ENCODE measurements at places on chromosomes 2 and 18.

GRCh38 chr2:68942827-68943226 is 9.9 kb downstream of the GKN2 start:
- DNase-seq, result no peak

DNA sequence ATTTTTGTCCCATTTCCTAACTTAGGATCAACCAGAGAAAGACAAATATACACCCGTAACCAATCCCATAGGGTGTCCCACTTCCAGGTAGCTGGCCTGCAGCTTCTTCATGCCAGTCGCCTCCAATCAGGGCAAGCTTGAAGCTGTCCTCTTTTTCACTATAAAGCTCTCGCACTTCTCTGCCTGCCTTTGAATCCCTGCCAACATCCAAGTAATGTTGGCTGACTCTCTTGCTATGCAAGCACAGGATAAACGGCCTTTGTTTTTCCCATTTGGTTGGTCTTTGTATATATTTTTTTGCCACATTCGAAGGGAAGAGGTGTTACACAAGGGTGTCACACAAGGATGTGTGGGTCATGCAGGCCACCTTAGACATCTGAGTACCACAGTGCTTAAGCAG is 388.8 kb downstream of the CBLN2 start:
- no peak for DNase-seq

DNA sequence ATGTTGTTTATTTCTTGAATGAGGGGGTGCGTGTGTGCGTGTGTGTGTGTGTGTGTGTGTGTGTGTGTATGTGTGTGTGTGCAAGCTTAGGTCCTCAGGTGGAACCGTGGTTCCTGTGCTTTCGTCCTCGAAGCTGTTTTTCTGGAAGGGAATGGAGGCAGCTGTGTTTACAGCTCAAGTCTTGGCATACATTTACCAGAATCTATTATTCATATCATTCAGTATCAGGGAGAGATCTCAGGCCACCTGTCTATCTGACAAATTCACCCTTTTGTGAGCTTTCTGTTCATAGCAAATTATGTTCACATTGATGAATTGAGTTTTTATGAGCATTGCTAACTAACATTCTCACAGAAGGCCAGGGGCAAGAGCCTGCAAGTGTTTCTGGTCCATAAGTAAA is 550.4 kb downstream of the ARHGAP15 start:
- DNase-seq, result peak; percentile 57

- no peak for DNase-seq
Observed at GRCh38 chr2:56211048-56211447, 27.3 kb downstream of the CCDC85A start.

DNA sequence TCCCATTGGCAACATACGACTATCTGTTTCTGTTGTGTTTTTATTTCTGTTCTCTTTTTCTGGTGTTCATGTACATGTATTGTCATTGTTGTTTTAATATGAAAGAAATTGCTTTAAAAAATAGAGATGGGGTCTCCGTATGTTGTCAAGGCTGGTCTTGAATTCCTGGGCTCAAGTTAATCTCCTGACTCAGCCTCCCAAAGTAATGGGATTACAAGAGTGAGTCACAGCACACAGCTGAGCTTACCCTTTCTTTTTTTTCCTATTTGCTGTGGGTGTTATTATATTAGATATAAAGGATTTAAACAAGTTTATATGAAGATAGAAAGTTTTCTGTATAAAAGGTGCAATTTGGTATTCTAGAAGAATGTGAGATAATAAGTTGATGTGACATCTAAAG is 554.6 kb downstream of the DSC3 start:
- no peak for DNase-seq

GRCh38 chr18:2442726-2443275 is 128.5 kb downstream of the METTL4 start:
- no peak for DNase-seq

DNA sequence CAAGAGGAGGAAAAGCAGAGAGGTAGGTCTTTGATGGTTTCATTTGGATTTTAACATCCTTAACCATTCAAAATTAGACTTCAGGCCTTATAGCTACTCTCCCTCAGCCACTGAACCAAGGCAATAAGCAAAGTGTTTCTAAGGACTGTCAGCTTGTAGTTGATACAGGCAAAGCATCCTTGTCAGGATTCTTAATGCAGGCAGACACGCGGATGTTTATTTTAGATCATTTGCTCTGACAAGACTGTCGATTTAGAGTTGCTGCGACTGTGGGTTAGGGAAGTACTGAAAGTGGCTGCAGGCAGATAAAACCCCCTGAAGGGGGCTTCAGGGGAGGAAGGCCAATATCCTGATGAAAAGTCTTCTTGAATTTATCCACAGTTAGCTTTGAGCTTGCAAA is 46.6 kb downstream of the CDH20 start:
- no peak for DNase-seq

- no peak for DNase-seq
Observed at GRCh38 chr18:48934415-48934722, 16.4 kb downstream of the SMAD7 start.

GRCh38 chr18:59900222-59901128 is 679 bp downstream of the PMAIP1 start:
- peak; percentile 54 for DNase-seq

DNA sequence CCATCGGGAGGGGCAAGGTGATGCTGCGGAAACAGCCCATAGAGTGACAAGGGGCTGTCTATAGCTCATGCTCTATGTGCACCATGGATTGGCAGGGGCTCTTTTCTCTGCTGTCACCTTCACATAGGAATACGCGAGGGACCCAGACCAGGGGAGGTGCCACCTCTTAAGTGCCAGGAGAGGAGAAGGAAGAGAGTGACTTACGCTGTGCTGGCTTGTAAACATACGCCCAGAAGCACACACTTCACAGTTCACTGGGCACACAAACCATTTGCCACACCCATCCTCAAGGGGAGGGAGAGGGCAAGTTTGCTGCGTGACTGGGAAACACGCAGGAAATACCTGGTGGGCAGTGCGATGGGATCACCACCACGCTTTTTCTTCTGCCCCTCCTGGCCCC is 65.1 kb upstream of the GPR45 start:
- no peak for DNase-seq

GRCh38 chr2:228318218-228318617 is 136.7 kb upstream of the SPHKAP start:
- peak; percentile 15 for DNase-seq

GRCh38 chr2:38415023-38415422 is 38.0 kb upstream of the ATL2 start:
- DNase-seq, result no peak

GRCh38 chr2:207337234-207338219 is 171.8 kb upstream of the KLF7 start:
- DNase-seq, result no peak

GRCh38 chr2:26561376-26561775 is 79.8 kb downstream of the CIB4 start:
- no peak for DNase-seq

- DNase-seq, result no peak
Observed at GRCh38 chr2:171390941-171391516, 42.8 kb downstream of the METTL8 start.

DNA sequence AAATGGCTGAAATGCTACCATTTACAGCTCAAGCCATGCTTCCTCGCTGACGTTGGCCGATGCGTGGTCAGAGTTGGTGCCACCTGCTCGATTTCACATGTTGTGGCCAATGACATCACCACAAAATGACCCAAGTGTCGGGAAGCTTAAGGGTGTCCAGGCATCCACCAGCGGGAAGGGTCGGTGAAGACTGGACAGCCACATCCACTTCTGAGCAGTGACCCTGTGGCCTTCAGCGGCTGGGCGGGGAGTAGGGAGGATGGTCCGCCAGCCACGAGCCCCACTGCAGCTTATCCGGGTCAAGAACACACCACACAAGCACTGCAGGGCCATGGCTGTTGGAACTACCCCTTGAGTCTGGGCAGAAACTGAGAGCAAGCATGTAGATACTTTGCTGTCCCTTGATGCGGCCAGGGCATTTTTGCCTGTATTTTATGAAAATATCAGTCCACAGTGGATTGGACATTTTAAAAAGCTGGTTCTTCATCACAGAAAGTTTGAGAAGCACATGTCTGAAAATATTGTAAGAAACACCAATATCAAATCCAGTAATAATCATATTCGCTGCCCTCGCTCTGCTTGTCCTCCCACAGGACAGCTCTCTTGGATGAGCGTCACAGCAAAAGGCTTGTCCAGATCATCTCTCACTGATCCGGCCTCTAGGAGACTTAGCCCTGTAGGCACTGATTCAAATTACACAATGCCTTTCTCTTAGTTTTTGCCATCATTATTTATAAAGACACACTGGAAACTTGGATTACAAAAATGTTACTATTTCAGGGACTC is 174.0 kb downstream of the TWIST2 start:
- DNase-seq, result no peak

DNA sequence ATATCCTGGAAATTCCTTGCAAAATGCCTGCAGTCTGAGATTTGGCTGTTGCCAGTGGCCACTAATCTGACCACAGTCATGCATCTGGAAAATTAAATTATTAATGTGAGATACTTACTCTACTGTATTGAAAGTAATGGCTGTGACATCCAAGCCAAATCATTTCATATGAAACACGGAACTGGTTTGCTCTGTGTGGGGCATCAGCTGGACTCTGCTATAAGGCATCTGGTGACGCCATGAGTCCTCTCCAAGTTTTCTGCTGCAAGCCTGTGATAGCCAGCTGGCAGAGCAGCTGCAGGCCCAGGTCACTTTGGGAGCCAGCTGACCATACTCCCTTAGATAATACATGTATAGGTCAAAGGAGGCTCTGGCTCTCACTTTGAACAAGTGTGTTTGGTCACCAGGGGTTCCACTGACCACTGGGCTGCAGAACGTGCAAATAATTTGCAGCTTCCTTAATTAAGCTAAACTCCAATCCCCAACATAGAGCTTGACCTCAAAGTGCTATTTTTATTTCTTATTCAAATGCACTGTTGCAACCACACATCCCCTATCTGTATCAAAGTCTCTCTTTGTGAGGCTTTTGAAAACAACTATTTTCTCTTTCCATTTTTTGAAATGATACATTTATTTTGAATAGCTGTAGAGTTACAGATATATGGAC is 152.9 kb downstream of the NCKAP5 start:
- no peak for DNase-seq

GRCh38 chr2:173752152-173752551 is 213.0 kb downstream of the SP3 start:
- no peak for DNase-seq

DNA sequence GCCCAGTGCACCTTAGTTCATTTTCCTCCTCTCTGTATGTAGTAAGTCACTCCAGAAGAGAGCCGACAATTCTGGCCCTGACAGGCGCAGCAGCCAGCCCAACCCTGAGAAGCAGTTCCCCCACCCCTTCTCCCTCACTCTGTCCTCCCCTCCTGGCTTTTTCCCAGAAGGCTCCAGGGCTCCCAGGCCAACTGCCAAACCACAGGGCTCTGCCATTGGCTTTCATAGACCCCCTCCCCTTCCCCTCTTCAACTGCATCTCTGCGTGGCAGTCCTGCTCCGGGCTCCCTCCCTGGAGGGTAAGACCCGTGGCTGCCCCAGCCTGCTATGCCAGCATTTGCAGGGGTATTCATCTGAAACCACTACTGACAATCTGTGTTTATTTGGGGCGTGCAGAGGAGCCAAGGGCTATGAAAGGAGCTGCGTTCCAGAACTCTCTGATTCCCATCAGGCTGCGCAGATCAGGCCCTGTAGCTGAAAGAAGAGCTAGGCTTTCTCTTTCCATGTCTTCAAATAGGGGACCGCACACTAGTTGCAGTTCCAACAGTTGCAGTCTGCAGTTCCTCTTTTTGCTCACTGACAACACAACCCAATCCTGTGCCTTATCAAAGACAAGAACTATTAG is 388.6 kb upstream of the TNP1 start:
- no peak for DNase-seq

GRCh38 chr18:45571195-45571594 is 44.1 kb upstream of the SLC14A2 start:
- DNase-seq, result no peak

- DNase-seq, result no peak
Observed at GRCh38 chr2:182404975-182405561, 21.8 kb downstream of the PDE1A start.

- DNase-seq, result no peak
Observed at GRCh38 chr18:3875961-3876360, 426.0 kb downstream of the TGIF1 start.

DNA sequence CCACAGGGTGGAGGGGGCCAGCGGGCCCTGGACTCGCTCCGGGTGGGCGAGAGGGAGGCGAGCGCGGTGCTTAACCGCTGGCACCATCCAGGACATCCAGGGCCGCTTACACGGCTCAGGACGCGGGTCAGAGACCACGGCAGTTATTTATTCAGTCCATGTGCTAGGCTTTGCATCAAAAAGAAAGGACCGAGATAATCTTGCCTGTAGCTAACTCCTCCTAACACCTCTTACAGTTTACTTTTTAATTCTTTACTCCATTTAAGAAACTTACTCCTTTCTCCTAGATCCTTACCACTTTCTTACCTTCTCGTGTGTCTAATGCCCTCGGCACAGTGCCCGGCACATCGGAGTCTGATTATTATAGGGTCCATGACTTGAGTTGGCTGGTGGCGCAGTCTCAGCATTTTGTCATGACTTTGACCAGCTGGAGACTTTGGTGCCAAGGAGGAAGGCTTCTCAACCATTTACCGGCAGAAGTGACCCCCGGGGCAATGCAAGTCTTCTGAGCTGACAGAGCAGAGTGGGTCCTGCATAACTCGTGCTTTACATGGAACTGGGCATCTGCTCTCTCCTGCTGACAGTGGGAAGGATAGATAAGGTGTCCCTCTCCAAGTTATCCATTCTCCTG is 503 bp downstream of the ANXA4 start:
- peak; percentile 28 for DNase-seq

DNA sequence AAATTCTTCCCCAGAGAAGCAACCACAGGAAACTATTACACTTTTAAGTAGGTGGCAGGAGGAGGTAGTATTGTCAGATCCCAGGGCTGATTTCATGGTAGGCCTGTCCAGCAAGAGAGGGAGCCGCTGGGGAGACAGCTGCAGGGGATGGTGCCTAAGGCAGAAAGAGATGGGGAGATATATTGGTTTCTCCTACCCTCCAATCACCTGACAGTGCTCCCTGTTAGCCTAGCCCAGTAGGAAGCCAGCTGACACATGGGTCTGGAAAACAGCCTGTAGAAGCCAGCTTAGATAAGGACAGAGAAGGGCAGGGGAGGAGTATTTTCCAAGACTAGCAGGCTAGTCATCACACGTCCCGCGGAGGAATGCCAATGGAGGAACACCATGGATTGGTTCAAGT is 8.2 kb upstream of the SPOPL start:
- no peak for DNase-seq

GRCh38 chr2:98753801-98754200 is 22.9 kb upstream of the MGAT4A start:
- no peak for DNase-seq

DNA sequence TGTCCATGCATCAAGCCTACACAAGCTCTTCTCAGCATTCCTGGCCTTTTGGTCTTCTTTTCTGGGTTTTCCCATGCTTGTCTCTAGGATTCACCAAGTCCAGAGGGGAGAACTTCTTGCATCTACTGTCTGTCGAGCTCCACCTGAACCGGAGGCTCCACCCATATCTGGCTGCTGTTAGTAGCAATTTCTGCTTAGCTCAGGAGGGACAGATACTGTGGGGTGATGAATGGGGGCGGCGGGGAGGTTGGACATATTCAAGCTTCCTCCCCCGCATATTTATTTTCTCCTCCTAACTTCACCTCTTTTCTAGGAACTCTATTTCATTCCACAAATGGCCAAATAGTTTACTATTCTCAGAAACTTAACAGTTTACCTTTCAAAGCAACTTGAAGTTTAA is 163.5 kb downstream of the PTH2R start:
- no peak for DNase-seq

Measured in NCI-H526 treated with DMSO at 0.1 percent for 48 hours (cell line).